T-helper 9 cell (primary cell): ENCODE measurements at places on chromosomes 6 and 20.

DNA sequence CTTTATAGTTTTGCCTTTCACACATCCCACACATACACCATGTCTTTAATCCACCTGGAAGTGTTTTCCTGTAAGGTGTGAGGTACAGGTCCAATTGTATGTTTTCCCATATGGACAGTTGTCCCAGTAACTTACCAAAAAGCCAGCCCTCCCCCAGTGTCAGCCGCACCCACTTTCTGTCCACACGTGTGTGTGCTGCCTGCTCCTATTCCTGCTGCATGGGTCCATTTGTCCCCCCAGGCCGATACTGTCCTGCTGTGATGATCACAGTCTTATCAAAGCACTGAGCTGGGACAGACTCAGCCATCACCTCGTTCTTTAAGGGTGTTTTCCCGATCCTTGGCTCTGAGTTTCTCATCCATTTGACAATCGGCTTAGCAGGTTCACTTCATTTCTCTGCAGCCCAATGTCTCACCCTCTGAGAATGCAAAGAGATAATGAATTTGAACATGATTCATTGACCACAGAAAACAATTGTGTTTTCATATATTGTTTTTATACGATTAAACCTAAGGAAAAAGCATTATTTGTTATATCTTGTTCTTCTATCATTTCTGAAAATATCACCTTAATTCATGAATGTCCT lies 9.6 kb downstream of the VSX1 start:
- DNase-seq: no peak

GRCh38 chr6:111793711-111794111 lies 79.5 kb downstream of the FYN start:
- peak; percentile 26 for DNase-seq

DNA sequence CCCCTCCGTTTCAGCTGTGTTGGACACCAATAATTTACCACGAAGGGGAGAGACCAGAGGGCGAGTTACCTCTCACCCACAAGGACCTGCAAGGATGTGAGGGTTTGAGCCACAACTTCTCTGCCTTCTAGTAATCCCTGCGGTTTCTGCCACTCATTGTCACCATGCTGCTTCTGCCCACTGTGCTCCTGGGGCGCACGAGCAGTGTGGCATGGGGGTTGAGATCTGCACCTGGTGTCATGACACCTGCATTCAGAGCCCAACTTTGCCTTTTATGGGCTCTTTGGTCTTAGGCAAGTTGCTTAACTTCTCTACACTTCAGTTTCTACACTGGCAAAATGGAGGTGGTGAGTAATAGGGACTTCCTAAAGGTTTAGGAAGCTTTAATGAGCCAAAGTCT lies 84.9 kb downstream of the SOBP start:
- no peak for DNase-seq

DNA sequence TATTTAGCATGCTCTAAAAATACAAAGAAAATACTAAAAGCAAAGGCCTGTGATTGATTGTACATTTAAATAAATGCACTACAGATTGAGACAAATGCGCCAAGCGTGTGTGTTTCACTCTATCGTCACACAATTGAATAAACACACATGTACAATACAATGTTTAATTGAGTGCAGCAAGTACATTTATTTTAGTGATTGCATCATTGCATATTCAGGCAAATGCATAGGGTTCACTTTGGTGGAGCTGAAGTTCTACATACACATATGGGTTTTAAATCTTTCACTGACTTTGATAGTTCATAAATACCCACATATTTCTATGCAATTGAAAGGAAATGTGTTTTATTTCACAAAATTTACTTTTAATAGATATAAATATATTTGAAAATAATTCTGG lies 750.6 kb upstream of the MMS22L start:
- no peak for DNase-seq

DNA sequence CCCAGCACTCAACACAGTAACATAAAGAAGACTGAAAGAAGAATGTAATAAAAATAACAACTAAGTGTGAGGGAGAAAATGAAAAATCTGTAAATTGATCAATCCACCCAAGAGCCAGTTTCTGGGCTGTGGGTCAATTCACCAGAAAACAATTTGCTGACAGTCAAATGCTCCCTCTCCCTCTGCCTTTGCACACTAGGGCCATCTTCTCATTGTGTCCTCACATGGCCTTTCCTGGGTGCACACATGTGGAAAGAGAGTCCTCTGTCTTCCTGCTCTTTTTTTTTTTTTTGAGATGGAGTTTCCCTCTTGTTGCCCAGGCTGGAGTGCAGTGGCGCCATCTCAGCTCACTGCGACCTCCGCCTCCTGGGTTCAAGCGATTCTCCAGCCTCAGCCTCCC lies 53.9 kb upstream of the PRND start:
- DNase-seq: no peak

DNA sequence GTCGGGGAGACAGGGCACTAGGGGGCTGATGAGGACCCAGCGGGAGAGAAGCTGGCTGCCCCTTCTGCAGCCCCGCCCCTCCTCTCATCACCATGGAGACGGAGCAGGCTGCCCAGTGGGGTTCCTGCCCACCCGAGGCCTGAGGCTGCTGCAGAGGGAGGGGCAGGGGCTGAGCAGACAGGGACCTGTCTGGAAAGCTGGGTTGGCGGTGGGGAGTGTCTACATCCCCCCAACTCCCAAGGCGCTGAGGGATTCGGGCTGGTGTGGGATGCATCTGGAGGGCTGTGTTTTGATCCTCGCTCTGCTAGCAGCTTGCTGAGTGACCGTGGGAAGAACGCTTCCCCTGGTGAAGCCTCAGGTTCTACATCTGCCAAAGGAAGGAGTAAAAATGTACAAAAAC lies 1.2 kb upstream of the BPI start:
- DNase-seq: no peak

DNA sequence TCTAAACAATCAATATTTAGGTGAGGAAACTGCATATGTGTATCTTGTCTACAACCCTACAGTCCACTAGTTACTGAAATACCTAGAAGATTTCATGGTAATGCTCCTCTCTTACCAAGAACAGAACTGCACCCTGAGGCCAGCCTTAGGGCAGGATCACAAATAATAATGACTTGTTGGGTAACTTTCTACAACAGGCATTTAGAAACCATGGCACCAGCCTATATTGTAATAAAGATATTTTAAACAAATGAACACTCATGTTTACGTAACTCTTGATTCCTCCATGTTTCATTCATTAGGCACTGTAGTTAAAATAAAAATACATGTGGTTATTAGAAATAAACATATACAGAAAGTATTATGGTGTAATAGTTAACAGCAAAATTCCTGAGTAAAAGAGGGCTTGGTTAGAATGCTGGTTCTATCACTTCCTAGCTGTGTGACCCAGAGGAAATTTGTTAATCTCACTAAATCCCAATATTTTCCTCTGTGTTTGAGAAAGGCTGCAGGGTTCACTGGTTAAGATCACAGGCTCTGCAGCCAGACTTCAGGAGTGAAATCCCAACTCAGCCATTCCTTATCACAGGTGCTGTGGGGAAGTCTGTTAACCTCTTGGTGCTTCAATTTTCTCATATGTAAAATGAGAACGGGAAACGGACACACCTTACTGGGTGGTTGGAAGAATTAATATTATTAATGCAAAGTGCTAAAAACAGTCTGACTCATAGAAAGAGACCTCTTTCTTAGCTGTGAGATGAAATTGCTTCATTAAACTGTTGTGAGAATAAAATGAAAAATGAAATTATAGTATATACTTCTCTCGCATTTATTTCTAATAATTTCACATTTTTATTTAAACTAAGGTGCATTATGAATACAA lies 8.5 kb downstream of the HMGN3 start:
- no peak for DNase-seq

GRCh38 chr20:18428490-18429173 lies 38.2 kb downstream of the DZANK1 start:
- DNase-seq: no peak

- no peak for DNase-seq
Observed at GRCh38 chr6:52635049-52635577, 35.8 kb upstream of the TMEM14A start.

DNA sequence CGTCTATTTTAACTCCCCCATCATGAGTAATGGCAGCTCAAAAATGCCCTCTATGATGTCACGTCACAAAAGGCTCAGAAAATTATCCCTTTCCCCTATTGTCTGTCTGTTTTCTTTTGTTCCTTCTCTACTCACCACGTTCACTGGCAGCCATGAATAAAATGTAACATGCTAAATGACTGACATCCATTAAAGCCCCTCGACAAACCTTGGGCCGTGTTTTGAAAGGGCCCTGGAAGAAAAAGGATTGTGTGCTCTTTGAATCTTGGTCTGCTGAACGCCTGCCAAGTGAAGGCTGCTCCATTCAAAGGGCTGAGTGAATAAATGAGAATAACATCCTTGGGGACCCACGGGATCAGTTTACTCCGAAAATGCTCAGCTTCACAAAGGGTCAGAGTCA lies 118.7 kb downstream of the RPS12 start:
- no peak for DNase-seq

GRCh38 chr6:71375676-71376075 lies 87.1 kb downstream of the OGFRL1 start:
- no peak for DNase-seq
